Activated T-helper 2 cell treated with anti-CD3 and anti-CD28 coated beads, Interferon-gamma antibody, Interleukin-2, Interleukin-4, amounts not matched to agents 10 μg/mL and 5 μg/mL and 100 μg/mL, durations not matched to agents 14 hours and 24 hours and 36 hours (primary cell): ENCODE measurements at places on chromosomes 5 and 9. TPM values are rescaled to one million over a fixed set of nuclear protein-coding genes. Genes with fewer than 3 reads are reported as not detected.

Gene GRIA1
- total RNA-seq = not detected in 2 replicates

Gene AQP7
- not detected in 2 replicates for total RNA-seq

Gene OTULINL
- total RNA-seq = 17.0 and 20.9 TPM in 2 replicates

Gene FOXD4L4
- 0.11 TPM in 1 of 2 replicates, not detected in the other for total RNA-seq

Gene HRCT1
- not detected in 2 replicates for total RNA-seq

Gene FGF10
- total RNA-seq = not detected in 2 replicates

Gene CNTLN
- 1.6 and 1.8 TPM in 2 replicates for total RNA-seq

Gene NRG2
- 0.09 TPM in 1 of 2 replicates, not detected in the other for total RNA-seq

Gene ACTBL2
- total RNA-seq = not detected in 2 replicates

Gene AGXT2
- not detected in 2 replicates for total RNA-seq

Gene PRELID2
- total RNA-seq = 5.6 and 7.1 TPM in 2 replicates

Gene GABRP
- total RNA-seq = not detected in 2 replicates

Gene CDC25C
- 8.4 and 9.0 TPM in 2 replicates for total RNA-seq

Gene CLK4
- 21.9 and 23.6 TPM in 2 replicates for total RNA-seq

Gene CLIC3
- total RNA-seq = not detected in 2 replicates

Gene TRIM7
- total RNA-seq = 3.9 and 4.8 TPM in 2 replicates

Gene F2RL1
- 0.09 and 0.16 TPM in 2 replicates for total RNA-seq

Gene AJM1
- total RNA-seq = 5.0 and 5.1 TPM in 2 replicates

Gene ZNG1E
- total RNA-seq = 43.5 and 50.8 TPM in 2 replicates

Gene OR1Q1
- not detected in 2 replicates for total RNA-seq

Gene CAAP1
- total RNA-seq = 19.4 and 20.7 TPM in 2 replicates

Gene SHB
- 1.7 and 1.9 TPM in 2 replicates for total RNA-seq

Gene C5orf58
- total RNA-seq = not detected in 2 replicates

Gene MYMK
- total RNA-seq = not detected in 2 replicates

Gene NUTM2G
- not detected in 2 replicates for total RNA-seq

Gene C9orf152
- total RNA-seq = not detected in 2 replicates

Gene CARD9
- total RNA-seq = 16.2 and 17.6 TPM in 2 replicates

Gene HCN1
- total RNA-seq = not detected in 2 replicates

Gene PLAC8L1
- total RNA-seq = 0.71 and 0.74 TPM in 2 replicates

Gene KIF20A
- 28.1 and 30.3 TPM in 2 replicates for total RNA-seq

Gene SHLD3
- total RNA-seq = 4.2 and 5.0 TPM in 2 replicates

Gene GGTA1
- not detected in 2 replicates for total RNA-seq
